ENCODE measurements at places on chromosomes 5 and 9.

- no peak for DNase-seq
These were observed 67.4 kb downstream of the FBN2 start for GRCh38 chr5:128470663-128471062.

DNA sequence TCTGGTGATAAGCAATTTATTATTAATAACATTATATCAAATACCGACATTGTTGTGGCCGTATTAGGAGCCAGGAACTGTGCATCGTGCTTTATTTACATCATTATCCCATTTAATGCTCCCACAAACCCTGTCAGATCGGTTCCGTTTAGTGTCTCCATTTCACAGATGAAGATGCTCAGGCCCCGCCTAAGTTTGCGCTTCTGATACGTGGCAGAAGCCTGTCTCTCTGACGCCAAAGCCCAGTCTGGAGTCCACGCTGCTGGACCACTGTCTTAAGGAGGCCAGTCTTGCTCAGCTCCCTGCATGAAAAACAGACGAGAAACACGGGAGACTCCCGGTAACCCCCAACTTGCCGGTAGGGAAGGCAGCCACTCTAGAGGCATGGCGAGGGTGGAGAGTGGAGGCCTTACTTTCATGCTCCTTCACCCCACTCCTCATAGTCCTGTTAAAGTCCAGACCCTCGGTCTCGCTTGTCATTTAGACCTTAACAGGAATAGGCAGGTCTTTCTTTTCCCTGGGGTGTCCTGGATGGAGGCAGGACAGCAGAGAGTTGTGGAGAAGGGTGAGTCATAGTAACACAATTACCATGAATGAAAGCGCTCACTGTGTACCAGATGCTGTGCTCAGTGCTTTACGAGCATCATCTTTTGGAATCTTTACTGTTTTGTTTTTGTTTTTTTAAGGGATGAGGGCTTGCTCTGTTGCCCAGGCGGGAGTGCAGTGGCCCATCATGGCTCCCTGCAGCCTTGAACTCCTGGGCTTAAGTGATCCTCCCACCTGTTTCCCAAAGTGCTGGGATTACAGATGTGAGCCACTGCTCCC, 872 bp downstream of the TXNDC15 start:
- no peak for DNase-seq

DNA sequence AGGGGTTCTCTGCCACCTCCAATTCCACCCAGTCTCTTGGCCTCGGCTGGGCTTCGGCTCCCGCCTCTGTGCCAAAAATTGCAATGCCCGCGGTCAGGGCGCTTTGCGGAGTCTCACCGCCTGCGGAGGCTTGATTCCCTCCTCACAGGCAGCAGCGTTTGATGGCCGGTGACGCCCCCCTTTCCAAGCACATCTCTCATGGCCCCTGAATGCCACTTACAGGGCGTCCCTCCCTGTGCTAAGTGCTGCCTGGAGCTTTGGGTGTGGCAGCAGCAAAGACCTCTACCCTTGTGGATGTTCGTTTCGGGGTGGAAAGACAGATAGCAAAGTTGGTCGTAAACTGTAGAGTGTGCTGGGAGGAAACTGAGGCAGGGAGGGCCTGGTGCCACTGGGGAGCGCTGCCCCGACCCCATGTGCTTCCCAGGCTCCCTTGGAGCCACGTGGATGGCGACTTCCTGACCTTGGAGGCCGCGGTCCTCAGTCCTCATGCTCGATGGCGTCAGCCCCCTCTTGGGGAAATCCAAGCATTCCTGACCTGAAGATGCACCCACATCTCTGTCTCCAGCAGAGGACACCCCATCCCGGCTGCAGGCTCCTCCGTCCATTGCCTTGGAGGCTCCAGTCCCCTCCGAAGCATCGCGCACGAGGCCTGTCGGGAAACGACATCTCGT, 249.2 kb upstream of the IRX4 start:
- no peak for DNase-seq

DNA sequence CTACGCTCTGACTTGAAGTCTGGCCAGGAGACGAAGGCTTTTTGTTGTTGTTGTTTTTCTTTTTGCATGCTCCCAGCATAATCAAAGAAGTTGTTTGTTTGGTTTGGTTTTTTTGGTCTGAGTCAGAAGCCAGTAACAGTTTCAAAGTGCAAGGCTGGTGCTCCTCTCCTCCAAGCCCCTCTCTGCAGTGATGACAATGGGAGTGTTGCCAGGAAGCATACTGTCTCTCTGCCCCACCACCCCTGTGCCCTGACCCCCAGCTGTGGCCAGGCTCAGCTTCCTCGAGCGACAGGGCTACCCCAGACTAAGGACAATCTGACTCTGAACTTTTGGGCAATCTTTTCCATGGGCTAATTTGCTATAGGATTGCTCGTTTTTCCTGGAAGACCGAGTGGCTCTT, 173.8 kb upstream of the PITX1 start:
- DNase-seq, result no peak

GRCh38 chr5:142433526-142434321, 108.9 kb upstream of the SPRY4 start:
- DNase-seq, result no peak

- no peak for DNase-seq
These were observed 607.8 kb downstream of the BNC2 start for GRCh38 chr9:16262477-16263261.

Measured in activated CD8-positive, alpha-beta memory T cell treated with anti-CD3 and anti-CD28 coated beads for 1 hour (primary cell).